ENCODE measurements at places on chromosomes 7 and 10.

DNA sequence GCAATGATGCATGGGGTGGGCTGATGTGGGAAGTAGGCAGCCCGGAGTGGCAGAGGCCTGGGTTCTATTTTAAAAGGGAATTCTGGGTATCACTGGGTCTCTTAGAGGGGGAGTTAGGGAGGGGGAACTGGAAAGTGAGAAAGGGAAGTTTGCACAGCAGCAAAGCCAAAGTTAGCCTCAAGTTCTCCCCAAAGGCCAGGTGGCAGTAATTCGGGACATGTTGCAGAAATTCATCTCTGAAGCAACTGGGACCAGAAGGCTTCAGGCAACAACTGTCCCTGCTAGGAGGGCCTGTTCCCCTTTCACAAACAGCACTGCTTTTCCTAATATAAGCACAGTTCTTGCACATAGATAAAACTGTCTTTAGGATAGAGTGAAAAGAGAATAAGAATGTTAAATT is 67.4 kb downstream of the NOD1 start:
- no peak for DNase-seq

- DNase-seq: no peak
Measured at GRCh38 chr7:79063019-79063698, 390.3 kb downstream of the MAGI2 start.

DNA sequence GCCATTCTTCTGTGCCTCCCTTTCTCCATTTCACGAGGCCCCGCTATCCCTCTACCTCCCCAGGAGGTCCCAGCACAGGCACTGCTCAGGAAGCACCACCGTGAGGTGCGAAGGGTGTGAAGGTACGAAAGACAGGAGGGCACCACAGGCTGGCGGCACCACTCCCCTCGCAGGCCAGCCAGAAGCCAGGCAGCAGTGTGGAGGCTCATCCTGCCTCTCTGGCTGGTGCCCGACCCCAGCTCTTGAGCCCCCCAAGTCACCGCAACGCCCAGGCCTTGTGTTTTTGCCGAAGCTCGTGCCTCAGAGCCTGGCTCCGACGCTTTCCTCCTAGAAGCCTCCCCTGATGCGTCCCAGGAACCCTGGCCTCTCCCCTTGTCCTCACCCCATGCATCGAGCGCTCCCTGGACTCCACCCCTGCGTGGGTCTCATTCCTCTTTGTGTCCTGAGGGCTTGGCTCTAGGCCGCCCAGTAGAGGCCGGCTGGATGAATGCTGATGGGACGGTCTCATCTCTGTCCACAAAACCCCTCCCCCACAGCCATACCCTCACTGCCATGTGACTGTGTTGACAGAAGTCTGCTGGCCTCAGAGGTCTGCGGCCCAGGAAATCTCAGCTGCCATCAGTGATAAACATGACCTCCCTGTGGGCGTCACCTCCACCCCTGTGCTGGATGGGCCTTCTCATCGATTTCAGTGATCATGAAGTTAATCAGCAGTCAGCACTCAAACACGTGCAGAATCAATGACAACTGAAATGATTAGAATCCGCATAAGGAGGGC is 19.3 kb downstream of the BRI3 start:
- DNase-seq: no peak

DNA sequence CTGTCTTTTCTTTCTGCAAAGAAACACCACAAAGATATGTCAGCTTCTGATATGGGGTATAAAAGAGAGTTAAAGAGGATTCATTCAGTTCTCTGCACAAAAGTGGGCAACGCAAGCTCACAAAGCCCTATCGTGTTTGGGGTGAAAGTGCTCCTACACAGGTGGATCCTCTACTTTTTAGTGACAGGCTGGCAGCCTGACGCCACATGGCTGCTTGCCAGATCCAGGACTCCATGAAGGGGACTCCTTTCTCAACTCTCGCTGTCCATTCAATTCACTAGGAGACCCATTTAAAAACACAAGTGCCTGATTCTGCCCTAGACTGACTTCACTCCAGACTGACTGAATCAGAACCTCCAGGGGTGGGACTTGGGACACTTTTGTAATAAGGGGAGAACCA is 8.0 kb downstream of the PARP12 start:
- no peak for DNase-seq

GRCh38 chr10:114668375-114669080 is 10.5 kb upstream of the ABLIM1 start:
- no peak for DNase-seq

DNA sequence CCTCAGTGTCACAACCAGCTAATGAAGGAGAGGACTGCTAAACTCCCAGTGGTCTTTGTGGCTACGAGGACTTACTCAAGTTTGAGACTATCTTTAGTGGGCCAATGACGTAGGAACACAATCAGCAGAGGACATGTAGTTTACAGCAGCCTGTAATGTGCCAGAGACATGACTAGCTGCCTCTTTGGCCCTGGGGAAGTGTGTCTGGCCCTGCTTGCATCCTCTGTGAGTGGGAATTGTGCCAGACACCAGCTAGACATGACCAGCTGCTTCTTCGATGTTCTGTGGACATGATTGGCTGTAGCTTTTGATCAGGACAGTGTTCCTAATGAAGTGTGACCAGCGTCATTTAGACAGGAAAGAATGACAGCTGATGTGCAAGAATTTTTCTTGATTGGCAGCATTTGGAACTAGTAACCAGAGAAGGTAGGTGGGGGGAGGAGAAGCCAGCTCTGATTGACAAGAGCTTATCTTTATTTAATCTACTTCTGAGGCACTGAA is 141.7 kb downstream of the AUTS2 start:
- no peak for DNase-seq

GRCh38 chr10:113139699-113140098 is 189.7 kb downstream of the TCF7L2 start:
- no peak for DNase-seq

GRCh38 chr10:51524041-51524440 is 175.4 kb downstream of the CSTF2T start:
- no peak for DNase-seq

DNA sequence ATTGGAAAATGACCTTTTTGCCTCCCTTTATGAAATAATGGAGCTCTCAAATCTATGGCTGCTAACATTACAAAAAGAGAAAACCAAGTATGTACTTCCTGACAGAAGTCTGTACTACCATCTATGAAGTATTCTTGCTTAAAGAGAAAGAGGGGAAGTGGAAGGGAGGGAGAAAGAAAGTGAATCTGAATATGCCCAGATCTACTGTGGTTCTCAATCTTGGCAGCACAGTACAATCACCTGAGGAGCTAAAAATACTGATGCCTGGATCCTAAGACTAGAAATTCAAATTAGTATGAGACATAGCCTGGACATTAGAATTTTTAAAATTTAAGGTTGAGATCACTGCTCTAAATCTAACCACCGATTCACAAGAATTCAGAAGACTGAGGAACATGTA is 85.2 kb downstream of the IGF2BP3 start:
- DNase-seq: no peak

DNA sequence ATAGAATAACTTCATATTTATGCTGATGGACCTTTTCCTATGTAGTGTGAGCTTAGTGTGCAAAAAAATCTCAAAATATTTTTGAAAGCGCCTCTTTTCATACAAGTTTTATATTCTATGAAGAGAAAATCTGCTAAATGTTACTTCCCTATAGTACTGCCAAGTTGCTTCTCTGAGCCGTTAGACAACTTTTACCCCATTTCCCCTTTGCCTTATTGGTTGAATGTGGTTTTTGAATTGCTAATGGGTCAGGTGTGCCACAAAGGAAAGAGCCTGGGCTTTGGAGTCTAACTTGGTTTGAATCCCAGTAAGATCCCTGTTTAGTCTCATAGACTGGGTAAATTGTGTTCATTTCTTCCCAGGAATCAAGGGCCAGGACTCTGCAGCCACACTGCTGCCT is 261.5 kb downstream of the SNX10 start:
- DNase-seq: no peak

- peak; percentile 24 for DNase-seq
Measured at GRCh38 chr7:65832281-65832680, 40.6 kb upstream of the VKORC1L1 start.

Data from RPMI7951 (cell line).